HepG2 (cell line): ENCODE measurements at places on chromosomes 5 and 9.

DNA sequence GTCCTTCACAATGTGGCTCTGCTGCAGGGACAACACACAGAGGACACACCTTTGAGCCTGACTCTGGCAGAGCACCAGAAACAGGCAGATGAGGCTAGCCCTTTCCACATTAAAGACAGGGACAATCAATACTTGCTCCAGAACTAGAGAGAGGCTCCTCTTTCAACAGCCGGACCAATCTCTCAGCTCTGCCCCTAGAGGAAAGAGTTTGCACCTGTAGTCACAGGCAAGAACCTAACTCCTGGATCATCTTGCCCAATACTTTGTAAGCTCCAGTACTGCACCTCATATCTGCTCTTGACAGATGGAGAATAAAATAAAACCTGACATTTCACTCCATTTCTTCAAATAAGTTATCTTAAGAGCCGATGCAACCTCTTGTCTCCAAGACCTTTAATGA lies 52.1 kb downstream of the EPB41L4A start:
- peak; percentile 20 for DNase-seq
- no peaks in the 10 kb centered on the region for H3K36me3 ChIP-seq
- no peaks in the 10 kb centered on the region for H3K4me1 ChIP-seq
- H3K27ac ChIP-seq = no peak overlapping the region

DNA sequence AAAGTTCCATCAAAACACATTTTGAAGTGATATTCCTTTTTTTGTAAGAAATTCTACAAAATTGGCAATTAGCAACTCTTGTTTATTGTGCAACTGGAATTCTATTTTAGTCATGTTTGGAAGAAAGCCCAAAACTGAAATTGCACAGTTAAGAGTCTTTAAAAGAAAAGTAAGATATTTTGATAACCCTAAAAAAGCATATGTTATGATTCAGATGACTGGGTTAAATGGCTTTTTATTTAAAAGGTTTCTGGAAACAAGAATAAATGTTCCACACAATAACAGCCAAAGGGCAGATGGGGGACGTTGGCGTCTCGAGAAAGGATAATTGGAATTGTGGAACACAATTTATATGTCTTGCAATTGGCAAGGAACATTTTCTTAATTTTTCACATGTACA lies 275.2 kb downstream of the CDH9 start:
- H3K27me3 ChIP-seq = no peaks in the 10 kb centered on the region
- DNase-seq = no peak
- no peak overlapping the region for H3K4me3 ChIP-seq
- no peaks in the 10 kb centered on the region for H3K4me1 ChIP-seq
- H3K36me3 ChIP-seq = no peaks in the 10 kb centered on the region

DNA sequence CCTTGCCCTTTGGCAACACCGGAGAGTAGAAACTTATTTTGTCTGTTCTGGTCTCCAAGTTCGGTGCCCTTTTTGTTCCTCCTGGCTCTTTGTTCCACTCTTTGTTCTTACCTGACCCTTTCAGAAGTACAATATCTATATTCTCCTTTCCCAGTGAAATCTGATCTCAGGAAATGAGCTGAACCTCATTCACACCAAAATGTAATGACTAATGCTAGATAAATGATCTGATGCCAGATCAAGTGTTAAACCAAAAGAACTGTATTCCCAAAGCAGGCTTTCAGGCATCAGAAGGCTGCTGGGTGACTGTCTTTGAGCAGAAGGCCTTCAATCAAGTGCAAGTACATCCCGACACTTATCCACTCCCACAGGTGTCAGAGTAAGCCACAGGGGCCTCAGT lies 156.4 kb downstream of the SPOCK1 start:
- H3K36me3 ChIP-seq = no peaks in the 10 kb centered on the region
- no peaks in the 10 kb centered on the region for H3K4me1 ChIP-seq
- H3K27me3 ChIP-seq = no peaks in the 10 kb centered on the region
- H3K4me3 ChIP-seq = no peak overlapping the region
- no peak overlapping the region for H3K27ac ChIP-seq

GRCh38 chr5:67963789-67964519 lies 251.6 kb upstream of the PIK3R1 start:
- no peak overlapping the region for H3K4me3 ChIP-seq
- H3K27ac ChIP-seq = no peak overlapping the region

DNA sequence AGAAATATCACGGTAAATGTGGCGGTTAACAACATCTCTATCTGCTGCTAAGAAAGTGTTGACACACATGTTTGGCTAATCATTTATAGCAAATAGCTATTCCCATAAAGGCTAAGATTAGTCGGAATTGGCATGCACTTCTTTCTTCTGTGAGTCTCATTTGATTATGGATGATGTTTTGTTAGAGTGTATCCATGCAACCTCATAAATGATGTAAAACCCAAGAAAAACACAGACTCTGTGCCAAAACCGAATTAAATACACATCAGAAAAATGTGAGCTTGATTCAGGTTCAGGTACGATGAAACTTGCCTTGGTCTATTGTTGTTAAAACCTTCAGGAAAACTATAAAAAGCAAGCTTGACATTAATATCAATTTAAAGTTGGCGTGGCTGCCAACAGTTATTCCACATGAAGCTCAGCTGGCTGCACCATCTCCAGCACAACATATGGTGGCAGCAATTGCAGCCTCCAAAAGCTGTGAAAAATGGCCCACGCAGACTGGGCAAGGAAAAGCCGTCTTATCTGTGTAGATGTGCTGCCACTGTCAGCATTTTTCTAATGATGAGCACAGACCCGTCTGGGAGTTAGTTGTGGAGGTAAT lies 41.1 kb upstream of the ICE1 start:
- H3K27me3 ChIP-seq = no peaks in the 10 kb centered on the region; the same call in 1 of the 2 replicates
- H3K4me3 ChIP-seq = no peak overlapping the region
- DNase-seq = no peak
- 0 out of 2 replicates have a peak, but pooled peaks cover under 1% of the 10 kb centered on the region for H3K4me1 ChIP-seq
- H3K27ac ChIP-seq = no peak overlapping the region

GRCh38 chr5:164742025-164742424 lies 1236.6 kb downstream of the MAT2B start:
- no peaks in the 10 kb centered on the region for H3K36me3 ChIP-seq
- no peaks in the 10 kb centered on the region for H3K27me3 ChIP-seq
- DNase-seq = no peak
- H3K4me3 ChIP-seq = no peak overlapping the region
- no peak overlapping the region for H3K27ac ChIP-seq
- no peaks in the 10 kb centered on the region for H3K4me1 ChIP-seq

- no peaks in the 10 kb centered on the region for H3K36me3 ChIP-seq
- DNase-seq = no peak
- H3K27me3 ChIP-seq = no peaks in the 10 kb centered on the region
Measured at GRCh38 chr5:163916376-163916775, 411.0 kb downstream of the MAT2B start.

DNA sequence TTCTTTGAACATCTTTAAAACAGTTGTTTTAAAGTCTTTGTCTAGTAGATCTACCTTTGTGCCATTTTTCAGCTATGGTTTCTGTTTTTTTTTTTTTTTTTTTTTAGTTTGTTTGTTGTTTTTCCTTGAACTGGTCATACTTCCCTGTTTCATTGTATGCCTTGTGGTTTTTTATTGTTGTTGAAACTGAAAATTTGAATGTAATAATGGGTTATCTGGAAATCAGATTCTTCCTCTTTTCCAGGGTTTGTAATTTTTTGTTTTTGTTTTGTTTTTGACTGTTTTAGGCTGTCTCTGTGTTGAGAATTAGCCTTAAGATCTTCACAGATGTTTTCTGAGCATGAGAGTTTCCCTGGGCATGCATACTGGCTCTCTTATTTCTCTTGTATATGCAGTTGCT lies 269.6 kb upstream of the DAP start:
- DNase-seq = no peak
- no peak overlapping the region for H3K4me3 ChIP-seq
- H3K27me3 ChIP-seq = no peaks in the 10 kb centered on the region
- no peak overlapping the region for H3K27ac ChIP-seq
- no peaks in the 10 kb centered on the region for H3K4me1 ChIP-seq
- no peaks in the 10 kb centered on the region for H3K36me3 ChIP-seq

GRCh38 chr5:62374090-62374489 lies 29.6 kb downstream of the DIMT1 start:
- H3K36me3 ChIP-seq = peaks cover 4% of the 10 kb centered on the region; the same call in 1 of the 2 replicates
- no peak for DNase-seq
- no peak overlapping the region for H3K27ac ChIP-seq

DNA sequence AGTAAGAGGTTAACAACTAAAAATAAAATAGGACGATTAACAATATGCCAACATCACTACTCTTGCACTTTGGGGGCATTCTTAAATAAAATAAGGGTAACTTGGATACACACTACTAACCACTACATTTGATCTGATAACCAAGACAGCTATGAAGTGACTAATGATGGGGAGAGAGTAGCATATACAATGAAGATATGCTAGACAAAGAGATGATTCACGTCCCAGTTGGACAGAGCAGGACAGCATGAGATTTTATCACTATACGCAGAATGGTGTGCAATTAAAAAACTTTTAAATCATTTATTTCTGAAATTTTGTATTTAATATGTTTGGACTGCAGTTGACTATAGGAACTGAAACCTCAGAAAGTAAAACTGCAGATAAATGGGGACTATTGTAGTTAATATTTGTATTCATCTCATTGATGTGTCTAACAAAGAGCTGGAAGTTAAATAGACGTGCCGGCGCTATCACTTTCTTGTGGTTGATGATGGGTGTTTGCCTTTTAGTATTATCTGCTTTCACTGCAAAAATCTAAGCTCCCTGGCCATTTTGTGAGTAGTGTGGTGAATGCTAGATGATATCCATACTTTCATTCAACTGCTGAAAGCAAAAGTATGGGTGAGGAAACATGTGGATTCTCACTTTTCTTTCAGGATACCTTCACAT lies 18.7 kb downstream of the GIN1 start:
- H3K4me3 ChIP-seq = no peak overlapping the region
- H3K27ac ChIP-seq = no peak overlapping the region
- no peaks in the 10 kb centered on the region for H3K27me3 ChIP-seq
- H3K36me3 ChIP-seq = no peaks in the 10 kb centered on the region; the same call in 1 of the 2 replicates
- no peaks in the 10 kb centered on the region for H3K4me1 ChIP-seq
- peak; percentile 10 for DNase-seq

DNA sequence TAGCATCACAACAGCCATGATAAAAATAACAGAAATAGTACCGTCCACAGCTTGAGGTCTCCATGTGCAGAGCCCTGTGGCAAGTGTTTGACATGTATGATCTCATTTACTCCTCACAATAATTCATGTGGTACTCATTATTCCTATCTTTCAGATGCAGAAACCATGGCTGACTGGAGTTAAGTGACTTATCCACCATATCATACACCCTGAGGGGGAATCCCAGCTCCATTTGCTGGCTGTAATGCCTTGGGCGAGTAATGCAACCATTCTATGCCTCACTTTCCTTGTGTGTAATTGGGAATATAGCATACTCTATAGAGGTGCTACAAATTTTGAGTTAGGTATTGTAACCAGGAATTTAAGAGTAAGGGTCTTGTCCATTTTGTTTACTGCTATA lies 347.0 kb upstream of the CLINT1 start:
- H3K36me3 ChIP-seq = no peaks in the 10 kb centered on the region
- H3K27ac ChIP-seq = no peak overlapping the region
- no peak for DNase-seq
- no peaks in the 10 kb centered on the region for H3K4me1 ChIP-seq
- peaks cover 2% of the 10 kb centered on the region; the same call in 1 of the 2 replicates for H3K27me3 ChIP-seq

DNA sequence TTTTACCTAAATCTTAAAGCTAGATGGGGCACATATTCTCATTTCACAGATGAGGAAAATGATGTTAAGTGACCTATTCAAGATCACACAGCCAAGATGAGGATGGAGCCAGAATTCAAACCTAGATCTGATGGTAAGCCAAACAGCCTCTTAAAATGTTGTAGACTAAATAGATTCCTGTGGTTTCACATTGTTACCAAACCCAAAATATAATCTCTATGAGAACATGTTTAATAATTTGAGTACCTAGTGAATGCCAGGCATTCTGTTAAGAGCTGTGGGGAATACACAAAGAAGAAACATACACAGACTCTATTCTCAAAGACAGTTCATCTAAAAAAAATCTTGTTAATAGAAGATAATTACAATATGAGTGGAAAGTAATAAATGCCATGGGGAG lies 25.2 kb downstream of the HOMER1 start:
- H3K4me1 ChIP-seq = peaks cover 5% of the 10 kb centered on the region; the same call in 1 of the 2 replicates
- no peaks in the 10 kb centered on the region for H3K36me3 ChIP-seq
- no peaks in the 10 kb centered on the region for H3K27me3 ChIP-seq
- H3K27ac ChIP-seq = no peak overlapping the region
- no peak overlapping the region for H3K4me3 ChIP-seq
- no peak for DNase-seq

- peak; percentile 89 for DNase-seq
- no peak overlapping the region for H3K4me3 ChIP-seq
- H3K4me1 ChIP-seq = peaks cover 49% of the 10 kb centered on the region
- no peaks in the 10 kb centered on the region for H3K27me3 ChIP-seq
- H3K36me3 ChIP-seq = no peaks in the 10 kb centered on the region
- peak overlapping the region; percentile 41 for H3K27ac ChIP-seq
Measured at GRCh38 chr5:142499591-142500226, 174.9 kb upstream of the SPRY4 start.

DNA sequence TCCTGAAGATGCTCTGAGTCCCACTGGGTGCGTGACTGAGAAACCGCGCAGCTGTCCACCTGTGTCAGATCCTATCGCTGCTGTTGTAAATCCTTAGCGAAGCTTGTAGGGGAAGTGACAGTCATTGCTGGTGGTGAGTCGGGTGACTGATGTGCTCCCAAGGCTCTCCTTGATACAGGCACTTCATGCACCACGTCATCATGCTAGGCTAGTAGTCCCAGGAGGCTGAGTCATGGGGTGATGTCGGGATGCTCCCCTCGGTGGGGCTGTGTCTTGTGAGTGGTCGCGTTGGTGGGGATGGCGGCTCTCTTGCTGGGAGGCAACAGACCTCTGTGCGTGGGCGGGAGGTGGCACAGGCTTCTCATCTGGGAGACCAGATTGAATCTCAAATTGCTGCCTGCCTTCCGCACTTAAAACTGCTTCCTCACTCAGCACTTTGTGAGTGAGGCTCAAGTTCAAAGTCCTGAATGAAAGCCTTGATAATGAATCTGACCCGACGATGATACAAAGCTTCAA lies 84.7 kb downstream of the CSNK1A1 start:
- no peak overlapping the region for H3K27ac ChIP-seq
- peaks cover 48% of the 10 kb centered on the region for H3K4me1 ChIP-seq
- H3K27me3 ChIP-seq = no peaks in the 10 kb centered on the region
- no peak for DNase-seq
